Stimulated activated CD8-positive, alpha-beta memory T cell treated with anti-CD3 and anti-CD28 coated beads, Interleukin-7, amount 100 ng/mL, for 1 hour (primary cell): ENCODE measurements at places on chromosomes 11 and 22.

DNA sequence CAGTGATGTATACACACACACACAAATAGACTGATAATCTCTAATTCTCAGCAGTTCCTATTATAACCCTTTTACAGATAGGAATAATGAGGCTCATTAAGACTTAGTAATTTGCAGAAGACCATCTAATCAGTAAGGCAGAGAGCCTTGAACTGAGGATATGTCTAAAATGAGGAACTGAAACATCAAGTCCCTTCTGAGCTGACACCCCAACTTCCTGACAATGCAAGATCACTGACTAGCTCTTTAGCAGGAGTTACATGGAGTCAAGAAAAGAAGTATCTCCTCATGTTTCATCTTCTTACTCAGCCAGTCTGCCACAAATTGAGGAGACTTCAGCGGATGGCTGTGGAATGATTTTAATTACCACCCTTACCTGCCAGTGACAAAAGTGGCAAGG lies 193.0 kb downstream of the MSANTD4 start:
- DNase-seq: no peak

DNA sequence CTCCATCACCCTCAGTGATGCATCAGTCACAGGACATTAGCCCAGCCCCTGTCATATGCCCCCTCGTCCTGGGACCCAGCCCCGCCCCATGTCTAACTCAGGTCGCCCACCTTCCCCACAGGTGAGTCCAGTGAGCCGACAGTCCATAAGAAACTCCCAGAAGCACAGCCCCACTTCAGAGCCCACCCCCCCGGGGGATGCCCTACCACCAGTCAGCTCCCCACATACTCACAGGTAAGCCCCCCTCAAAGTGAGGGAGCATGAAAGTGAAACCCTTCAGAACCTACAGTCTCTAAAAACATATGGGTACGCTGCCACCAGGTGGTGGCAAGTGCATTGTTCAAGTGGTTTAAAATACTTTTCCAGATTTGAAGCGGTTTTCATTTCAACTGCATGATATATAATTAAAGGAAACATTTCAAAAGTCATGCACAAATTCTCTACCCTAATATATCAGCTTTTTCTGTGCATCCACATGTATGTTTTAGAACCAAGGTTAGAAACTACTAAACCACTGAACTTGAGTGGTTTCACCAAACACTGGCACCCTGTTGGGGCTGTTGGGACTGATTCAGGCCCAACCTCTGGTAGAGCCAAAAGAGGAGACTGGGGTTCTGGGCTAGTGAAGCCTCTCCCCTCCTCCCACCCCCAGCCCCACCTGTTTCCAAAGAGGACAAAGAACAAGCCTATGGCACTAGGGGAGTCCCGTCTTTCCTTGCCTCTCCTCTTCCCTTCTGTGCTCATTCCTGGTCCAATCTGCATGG lies 17.3 kb downstream of the EPS8L2 start:
- DNase-seq: no peak

- no peak for DNase-seq
Measured at GRCh38 chr11:69820441-69820840, 1.2 kb upstream of the FGF3 start.

DNA sequence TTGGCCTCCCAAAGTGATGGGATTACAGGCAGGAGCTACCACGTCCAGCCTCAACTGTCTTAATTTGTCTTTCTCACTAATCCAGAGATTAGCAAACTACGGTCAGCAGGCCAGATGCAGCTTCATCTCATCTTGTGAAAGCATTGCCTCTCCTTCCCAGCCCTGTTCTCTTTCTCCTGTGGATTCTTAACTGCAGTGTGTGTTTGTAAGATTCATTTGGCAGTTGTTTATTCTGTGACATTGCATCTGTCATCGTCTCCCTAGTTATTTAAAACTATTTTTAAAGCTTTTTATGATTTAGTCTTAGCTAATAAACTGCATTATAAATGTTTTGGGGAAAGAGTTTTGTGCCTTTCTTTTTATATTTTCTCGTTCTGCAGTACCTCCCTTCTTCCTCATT lies 29.2 kb downstream of the RNF169 start:
- DNase-seq: no peak

DNA sequence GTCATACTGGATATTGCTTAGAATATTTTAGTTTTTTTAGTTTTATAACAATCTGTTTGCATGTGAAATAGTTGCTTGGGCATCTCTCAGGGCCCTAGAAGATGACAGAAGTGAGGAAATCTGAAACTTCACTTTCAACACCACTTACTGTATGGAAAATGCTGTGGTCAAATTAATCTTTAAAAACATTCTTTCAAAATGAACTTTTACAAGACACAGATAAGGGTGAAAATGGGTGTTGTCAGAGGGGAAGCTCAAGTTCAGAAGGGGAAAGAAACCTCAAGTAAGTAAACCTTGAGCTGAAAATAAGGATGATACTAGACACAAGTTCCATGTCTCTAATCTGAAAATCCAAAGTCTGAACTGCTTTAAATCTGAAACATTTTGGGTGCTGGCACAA lies 1840.1 kb upstream of the RAG2 start:
- DNase-seq: no peak

DNA sequence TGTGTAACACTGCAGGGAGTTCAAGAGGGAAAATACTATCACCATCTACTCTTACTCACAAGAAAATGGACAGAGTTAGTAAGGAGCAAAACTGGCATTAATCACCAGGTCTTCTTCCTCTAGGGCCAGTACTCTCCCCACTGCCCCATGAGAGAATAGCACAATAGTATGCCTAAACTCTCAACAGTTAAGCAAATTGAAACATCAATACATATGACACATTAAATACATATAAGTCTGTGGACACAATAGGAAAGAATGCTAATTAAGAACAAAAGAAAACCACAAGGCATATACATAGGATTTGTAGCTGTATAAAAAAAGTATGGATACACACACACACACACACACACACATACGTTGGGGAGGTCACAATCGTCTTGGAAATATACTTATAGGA lies 197.9 kb upstream of the BDNF start:
- no peak for DNase-seq

DNA sequence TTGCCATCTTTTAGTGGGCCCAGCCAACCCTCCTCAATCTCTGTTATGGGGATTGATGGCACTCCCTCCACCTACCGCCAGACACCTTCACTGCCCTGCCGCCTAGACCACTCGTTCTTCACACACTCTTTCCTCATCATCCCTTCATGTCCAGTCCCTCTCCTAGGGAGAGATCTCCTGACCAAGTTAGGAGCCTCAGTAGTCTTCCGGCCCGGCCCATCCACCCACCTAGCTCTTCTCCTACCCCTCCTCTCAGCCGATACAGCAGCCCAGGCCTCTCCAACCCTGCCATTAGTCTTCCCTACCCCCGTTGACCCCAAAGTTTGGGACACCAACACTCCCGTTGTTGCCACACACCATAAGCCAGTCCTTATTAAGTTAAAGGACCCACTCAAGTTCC lies 11.0 kb upstream of the OR56A3 start:
- no peak for DNase-seq

DNA sequence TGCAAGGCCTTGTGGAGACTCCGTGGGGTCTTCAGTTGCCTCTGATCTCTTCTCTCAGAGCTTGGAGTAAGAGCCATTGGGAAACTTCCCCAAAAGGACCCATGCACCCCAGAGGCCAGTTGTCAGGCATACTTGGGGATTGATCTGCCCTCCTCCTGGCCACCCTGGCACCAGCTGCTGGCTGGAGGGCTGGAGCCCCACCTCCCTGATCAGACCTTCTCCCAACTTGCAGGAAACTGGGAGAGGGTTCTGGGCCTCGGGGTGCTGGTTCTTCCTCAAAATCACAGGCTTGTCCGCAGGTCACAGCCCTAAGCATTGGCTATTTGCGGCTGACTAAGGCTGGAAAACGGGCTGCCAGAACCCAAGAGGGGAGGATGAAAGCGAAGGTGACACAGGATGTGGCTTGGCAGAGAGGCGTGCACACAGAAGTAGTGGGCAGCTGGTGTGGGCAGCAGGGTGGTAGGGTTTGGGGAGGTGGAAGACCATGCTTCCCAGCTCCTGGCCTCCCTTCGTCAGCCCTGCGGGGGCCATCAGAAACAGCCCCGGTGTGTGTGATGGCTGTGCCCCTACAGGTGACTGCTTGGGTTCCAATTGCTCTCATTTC lies 1.3 kb upstream of the DGKZ start:
- no peak for DNase-seq
